ENCODE measurements at places on chromosomes 3 and 15.

DNA sequence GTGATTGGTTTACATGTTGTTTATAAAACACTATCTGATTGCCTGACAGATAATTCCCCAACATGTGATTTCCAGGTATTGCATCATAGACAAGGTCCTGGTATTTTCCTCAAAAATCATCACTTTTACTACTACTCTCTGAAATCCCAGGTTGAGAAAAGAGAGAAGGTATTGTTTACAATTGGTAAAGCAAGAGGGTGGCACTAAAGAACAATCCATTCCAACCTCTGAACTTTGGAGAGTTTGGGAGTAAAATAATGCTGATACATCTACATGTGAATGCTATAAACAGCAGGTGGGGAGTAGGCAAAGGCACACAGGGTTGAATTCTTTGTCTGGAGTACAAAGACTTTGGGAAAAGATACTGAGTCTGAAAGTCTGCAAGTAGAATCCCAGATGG lies 134.2 kb downstream of the WDR72 start:
- no peak for DNase-seq

DNA sequence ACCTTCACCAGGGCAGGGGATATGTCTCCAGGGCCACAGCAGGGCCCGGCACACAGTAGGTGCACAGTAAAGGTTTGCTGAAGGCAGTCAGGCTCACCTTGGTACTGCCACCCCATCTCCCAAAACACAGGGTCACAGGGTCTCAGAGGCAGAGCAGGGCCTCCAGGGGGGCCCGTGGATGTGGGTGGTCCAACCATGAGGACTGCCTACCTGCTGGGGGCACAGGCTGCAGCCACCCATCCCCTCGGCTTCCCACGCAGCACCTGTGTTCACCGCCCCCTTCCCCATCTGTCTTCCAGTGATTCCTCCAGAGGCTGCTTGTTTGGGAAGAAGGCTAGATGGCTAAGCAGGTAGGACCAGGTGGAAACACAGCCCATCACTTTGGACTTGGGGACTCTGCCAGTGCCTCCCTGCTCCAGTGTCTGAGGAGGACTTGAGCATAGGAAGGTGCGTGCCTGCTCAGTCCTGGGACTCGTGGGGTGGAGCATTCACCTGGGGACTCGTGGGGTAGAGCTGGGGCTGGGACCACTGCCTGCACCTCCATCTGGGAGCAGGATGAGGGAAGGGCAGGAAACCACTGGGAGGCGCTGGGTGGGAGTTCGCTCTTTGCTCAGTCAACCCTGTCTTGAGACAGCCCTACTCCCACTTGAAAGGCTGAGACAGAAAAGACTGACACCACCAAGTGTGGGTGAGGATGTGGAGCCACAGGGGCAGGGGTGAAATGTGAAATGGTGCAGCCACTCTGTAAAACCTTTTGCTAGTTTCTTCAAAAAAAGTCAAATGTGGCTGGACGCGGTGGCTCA lies 18.8 kb upstream of the PLXND1 start:
- DNase-seq, result no peak

DNA sequence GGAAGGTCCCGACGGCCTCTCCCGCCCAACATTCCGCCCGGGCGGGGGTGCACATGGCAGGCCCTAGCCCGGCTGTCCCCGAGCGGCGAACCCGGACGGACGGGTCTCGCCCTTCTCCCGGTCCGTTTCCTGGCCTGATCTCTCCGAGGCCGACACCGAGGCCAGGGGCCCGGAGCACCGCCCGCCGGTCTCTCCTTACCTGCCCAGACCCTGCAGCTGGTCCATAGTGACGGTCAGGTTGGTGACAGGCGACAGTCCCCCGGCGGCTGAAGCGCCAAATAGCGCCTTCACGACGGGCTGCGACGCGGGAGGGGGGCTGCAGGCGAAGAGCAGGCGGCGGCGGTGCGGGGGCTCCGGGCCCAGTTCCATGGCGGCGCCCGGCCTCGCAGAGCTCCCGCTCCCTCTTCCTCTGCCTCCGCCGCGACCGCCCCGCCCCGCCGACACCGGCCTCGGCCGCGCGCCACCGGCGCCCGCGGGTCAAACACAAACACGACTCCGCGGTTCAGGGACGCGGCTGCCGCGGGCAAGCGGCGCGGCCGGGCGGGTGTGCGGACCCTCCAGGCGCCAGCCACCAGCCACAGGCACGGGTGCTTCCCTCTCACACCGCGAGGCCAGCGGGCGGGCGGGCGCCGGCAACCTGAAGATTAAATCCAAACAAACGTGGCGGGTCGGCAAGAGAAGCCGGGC lies 495 bp downstream of the CDC25A start:
- DNase-seq, result no peak

- DNase-seq, result no peak
These were observed 630 bp downstream of the SNRK start for GRCh38 chr3:43286841-43287499.

GRCh38 chr3:188262913-188263683 lies 109.1 kb downstream of the LPP start:
- no peak for DNase-seq

- no peak for DNase-seq
These were observed 126.5 kb downstream of the DGKG start for GRCh38 chr3:186235554-186235953.

DNA sequence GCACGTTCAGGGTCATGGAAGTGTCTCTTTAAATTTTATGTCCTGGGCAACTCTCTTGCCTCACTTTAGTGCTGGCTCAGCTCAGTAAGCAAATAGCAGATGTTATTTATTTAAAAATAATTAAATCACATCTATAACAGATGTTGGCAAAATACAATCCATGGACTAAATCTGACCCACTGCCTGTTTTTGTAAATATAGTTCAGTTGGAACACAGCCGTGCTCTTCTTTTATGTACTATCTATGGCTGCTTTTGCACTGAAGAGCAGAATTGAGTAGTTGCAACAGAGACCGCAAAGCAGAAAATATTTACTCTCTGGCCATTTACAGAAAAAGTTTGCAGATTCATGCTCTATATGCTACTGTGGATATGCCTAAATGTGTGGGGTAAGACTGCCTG lies 79.2 kb downstream of the SAMMSON start:
- DNase-seq, result no peak

All from stimulated activated CD4-positive, alpha-beta T cell treated with anti-CD3 and anti-CD28 coated beads, Interleukin-1b, Interleukin-23, amount 100 ng/mL, for 1 hour (primary cell).